ENCODE measurements at places on chromosomes 5 and 9. TPM values are rescaled to one million over a fixed set of nuclear protein-coding genes. Genes with fewer than 3 reads are reported as not detected.

Gene SUSD3
- 1.2 TPM for total RNA-seq

Gene THBS4
- not detected for total RNA-seq

Gene PIP5KL1
- total RNA-seq: 2.0 TPM

Gene SLC34A1
- total RNA-seq: not detected

Gene PTGES2
- 105 TPM for total RNA-seq

Gene TMEM215
- not detected for total RNA-seq

Gene PTGR1
- total RNA-seq: 362 TPM

Gene CDKN2B-AS1
- total RNA-seq: not detected

Gene PARP8
- 0.07 TPM for total RNA-seq

Gene UIMC1
- total RNA-seq: 46.6 TPM

Gene F2RL2
- 5.2 TPM for total RNA-seq

Gene SGCD
- 3.9 TPM for total RNA-seq

Gene BAAT
- total RNA-seq: 0.57 TPM

Gene SPAG8
- total RNA-seq: 0.72 TPM

Gene SVEP1
- 2.1 TPM for total RNA-seq

Gene DMRT3
- total RNA-seq: not detected

Gene NELFB
- 58.5 TPM for total RNA-seq

Gene C5orf46
- 0.29 TPM for total RNA-seq

Gene LECT2
- not detected for total RNA-seq

Gene ZNF367
- total RNA-seq: 3.9 TPM

Gene SOWAHA
- total RNA-seq: 0.06 TPM

Gene GPBP1
- total RNA-seq: 33.6 TPM

Gene CTNND2
- not detected for total RNA-seq

Gene TTC33
- 16.6 TPM for total RNA-seq

Gene GABRA6
- total RNA-seq: not detected

Gene TAF11L12
- total RNA-seq: not detected

Gene MEIKIN
- total RNA-seq: not detected

Gene KCNIP1
- total RNA-seq: not detected

Gene PPP3R2
- not detected for total RNA-seq

Gene C8G
- 0.94 TPM for total RNA-seq

Gene CSF1R
- 0.33 TPM for total RNA-seq

Gene TCERG1
- total RNA-seq: 50.1 TPM

Gene FAM81B
- not detected for total RNA-seq

Gene EQTN
- not detected for total RNA-seq

Gene SHOC1
- total RNA-seq: not detected

Gene LTC4S
- 0.63 TPM for total RNA-seq

Data from A549 treated with ZK216348 at 1 μM for 4 hours (cell line).